ENCODE measurements at places on chromosomes 4 and X.

GRCh38 chr4:44232262-44232661 is 216.3 kb downstream of the KCTD8 start:
- no peak for DNase-seq

GRCh38 chr4:188246488-188246887 is 107.2 kb downstream of the TRIML1 start:
- DNase-seq: peak; percentile 28

DNA sequence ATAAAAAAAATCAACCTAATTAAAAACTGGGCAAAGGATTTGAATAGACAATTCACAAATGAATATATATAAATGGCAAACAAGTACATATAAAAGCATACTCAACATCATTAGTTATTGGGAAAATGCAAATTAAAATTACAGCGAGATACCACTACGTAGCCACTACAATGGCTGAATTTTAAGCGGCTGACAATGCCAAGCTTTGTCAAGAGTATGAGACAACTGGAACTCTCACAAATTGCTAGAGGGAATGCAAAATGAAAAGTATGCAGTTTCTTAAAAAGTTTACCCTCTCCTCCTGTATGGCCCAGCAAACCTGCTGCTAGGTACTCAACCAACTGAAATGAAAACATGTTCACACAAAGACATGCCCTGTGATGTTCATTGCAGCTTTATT is 34.8 kb downstream of the ZFP42 start:
- no peak for DNase-seq

GRCh38 chr4:73152893-73153292 is 83.4 kb upstream of the COX18 start:
- DNase-seq: no peak

GRCh38 chr4:92381616-92382015 is 77.8 kb downstream of the GRID2 start:
- no peak for DNase-seq

DNA sequence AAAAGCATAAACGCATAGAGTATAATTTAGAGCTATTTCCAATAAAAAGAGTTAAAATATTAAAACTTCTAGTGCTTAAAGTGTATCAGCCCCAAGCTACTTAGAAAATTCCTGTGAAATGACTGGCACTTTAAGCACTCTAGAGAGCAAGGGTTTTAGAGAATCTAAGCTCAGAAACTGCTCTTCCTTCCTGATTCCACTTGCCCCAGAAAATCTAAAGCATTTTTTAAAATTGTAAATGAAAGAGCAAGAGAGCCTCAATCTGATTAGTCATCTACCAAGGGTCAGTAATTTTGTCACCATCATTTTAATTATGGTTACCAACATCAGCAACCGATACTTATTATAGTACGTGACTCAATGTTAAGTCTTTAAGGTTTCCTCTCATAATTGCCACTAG is 25.0 kb downstream of the CTPS2 start:
- no peak for DNase-seq

GRCh38 chr4:90027565-90027964 is 99.6 kb upstream of the CCSER1 start:
- no peak for DNase-seq

DNA sequence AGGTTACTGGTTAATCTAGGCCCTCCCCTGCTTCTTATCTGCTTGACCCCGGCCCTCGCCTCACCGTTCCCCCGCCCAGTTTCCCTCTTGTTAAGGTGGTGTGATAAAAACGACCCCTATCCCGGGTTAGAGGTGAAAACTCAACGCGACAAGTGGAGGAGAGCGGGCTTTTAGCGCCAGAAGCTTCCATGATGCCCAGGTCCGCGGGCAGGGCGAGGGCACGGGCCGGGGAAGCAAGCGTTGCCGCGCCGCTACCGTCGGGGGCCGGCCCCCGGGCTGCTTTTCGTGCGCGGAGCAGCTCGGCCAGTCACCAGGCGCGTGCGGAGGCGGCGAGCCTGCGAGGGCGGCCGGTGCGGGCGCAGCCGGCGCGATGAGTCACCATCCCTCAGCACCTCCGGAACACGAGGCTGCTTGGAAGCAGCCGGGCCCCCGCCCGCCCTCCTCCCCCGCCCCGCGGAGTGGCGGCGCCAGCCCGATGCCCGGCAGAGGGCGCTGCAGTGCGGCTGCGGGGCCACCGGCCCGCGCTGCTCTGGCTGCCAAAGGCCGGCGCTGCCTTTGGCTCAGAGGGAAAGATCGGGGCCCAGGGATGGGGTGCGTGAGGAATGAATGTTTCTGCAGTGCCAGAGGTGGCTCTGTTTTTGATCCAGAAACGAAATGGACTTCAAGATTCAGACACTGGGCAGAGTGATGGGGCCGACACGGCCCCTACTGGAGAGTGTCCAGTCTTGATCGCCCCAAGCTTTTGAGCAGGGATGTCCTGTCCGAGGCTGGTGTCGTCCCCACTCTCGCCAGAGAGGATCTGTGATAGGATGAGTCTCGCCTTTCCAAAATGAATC is 107.8 kb downstream of the NHSL2 start:
- peak; percentile 76 for DNase-seq

DNA sequence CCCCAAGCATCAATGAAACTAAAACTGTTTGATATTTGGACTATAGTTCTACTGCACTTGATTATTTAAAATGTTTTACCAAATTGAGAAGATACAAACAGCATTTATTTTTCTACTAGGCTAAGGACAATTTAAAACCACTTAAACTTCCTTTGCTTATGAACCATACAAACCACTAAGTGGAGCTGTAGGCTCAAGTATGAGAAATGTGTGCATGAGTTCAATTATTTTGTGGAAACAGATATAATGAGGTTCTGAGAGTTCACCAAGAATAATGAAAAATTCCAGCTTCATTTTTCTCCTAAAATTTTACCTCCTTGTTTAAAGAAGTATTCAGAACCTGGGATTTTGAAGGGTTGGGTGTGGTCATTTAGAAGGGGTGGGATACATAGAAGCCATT is 63.1 kb downstream of the SERPINA7 start:
- DNase-seq: peak; percentile 2

DNA sequence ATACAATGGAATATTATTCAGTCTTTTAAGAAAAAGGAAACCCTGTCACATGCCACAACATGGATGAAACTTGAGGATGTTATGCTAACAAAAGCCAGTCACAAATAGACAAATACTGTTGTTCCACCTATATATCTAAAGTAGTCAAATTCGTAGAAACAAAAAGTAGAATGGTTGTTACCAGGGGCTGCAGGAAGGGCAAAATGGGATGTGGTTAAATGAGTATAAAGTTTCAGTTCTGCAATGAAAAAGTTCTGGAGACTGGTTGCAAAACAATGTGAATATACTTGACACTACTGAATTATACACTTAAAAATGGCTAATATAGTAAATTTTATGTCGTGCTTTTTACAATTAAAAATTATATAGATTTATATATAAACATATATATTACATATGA is 12.2 kb downstream of the SPOCK3 start:
- DNase-seq: no peak

GRCh38 chr4:33067221-33067620 is 2347.1 kb downstream of the PCDH7 start:
- DNase-seq: no peak

- no peak for DNase-seq
Observed at GRCh38 chrX:153578200-153578835, 20.6 kb downstream of the CCNQ start.

DNA sequence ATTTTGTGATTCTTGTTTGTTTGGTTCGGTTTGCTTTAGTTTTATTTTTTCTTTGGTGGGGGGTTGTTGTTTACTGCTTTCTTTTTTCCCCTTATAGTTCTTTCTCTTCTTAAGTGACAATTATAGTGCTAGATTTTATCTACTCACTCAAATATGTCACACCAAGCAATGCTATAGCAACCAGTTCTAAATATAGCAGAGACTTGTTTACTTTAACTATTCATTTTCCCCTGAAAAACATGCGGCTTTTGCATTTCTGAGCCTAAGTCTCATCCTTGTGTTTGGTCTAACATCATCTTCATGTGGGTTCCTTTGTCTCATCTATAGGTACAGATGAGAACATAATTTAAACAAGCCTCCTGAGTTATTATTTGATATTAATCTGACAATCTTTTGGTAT is 676.6 kb downstream of the FAT4 start:
- no peak for DNase-seq

DNA sequence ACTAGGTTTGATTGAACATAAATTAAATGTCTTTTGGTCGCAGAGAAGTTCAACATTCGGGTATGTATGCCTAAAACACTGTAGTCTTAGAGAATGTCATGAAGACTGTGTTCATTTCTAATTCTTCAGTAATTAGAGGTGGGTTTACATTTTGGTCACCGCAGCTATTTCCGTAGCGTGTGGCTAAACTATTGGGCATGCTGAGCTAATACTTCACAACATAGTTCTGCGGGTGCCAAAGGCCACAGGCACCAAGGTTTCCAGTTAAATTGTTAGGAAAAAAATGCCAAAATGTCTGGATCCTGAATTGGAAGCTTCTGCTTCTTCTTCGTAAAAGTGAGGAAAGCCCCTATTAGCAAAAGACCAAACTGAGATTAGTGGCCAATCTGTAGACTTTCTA is 25.1 kb downstream of the SMIM31 start:
- DNase-seq: no peak

GRCh38 chr4:17385403-17385802 is 126.5 kb downstream of the QDPR start:
- no peak for DNase-seq

DNA sequence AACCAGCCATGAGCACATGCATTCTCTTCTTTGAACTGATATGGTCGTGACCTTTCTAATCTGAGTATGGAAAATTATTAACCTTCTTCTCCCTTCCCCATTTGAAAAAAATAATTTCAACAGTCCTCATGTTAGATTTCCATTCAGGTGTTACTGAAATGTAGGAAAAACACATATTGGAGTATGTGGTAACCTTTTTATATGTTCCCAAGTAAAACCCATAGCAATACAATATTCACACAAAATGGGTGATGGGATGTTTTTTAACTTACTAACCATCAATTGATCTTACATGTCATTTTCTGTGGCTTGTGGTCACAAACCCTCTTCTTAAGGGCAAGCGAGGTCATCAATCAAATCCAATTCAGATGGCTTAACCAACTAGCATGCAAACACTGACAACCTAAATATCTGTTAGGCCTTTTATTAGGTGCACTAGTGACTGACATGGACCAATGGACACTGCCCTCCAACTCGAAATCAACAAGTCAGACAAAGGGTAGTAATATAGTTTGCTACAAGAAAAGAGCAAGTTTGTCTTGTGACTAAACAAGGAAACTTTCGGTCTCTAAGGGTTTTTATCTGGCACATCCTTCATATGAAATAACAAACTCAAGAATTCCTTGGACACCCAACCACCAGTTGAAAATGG is 74.3 kb downstream of the CAMK2D start:
- DNase-seq: no peak

- DNase-seq: no peak
Observed at GRCh38 chr4:107714256-107714655, 5.8 kb downstream of the PAPSS1 start.
